ENCODE measurements at places on chromosomes 5 and 9.

DNA sequence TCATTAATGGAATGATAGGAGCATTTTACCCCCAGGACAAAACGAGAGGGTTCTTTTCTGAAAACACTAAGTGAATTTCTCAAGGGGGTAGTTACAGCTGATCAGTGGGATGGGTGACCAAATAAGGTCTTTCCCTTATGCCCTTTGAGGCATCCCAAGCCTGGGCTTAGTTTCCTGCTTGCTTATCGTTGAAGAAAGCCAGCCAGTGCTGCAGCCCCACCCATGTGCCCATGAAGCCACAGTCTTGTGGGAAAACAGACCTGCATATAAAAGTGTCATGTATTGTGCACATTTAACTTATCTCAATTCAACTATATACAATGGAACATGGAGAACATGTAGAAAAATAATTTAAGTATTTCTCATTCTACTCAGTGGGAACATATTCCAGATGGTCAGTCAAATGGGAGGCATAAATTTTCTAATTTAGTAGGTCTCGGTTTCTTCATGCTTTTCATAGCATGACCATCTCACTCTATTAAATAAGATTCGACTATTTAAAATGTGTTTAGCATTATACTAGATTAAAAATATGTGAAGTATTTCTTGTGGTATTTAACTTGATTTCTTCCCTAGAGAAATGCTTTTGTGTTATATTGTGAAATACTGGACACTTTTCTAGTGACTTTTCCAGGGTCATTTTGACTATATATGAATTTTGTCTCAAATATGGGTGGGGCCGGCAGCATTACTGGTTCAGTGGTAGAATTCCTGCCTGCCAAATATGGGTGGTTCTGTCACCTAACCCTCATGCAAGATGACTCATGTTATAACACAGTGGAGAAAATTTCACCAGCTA lies 189.7 kb upstream of the SGCD start:
- DNase-seq, result no peak

DNA sequence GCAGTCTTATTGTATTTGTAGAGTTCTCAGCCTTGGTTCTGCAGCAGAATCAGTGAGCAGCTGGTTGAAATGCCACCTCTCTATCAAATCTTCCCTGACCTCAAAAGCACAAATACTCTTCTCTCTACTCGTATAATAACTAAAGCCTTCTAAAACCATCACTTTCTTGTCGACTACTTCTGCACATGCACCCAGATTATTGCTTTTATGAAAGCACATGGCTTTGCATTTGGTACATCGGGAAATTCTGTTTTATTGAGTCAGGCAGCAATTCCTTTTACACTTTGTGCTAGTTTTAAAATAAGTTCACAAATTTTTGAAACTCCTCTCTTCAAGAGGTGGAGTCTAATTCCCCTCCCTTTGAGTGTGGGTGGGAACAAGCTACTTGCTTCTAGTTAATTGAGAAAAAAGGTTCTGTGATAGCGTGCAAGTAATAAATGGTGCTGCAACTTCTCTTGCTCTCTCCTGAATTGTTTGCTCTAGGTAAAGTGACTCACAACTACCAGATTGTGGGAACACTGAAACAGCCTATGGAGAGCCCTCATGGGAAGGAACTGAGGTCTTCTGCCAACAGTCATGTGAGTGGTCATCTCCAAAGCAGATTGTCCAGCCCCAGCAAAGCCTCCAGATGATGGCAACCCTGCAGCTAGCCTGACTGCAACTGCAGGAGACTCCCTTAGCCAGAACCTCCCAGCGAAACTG lies 66.0 kb upstream of the TAF1L start:
- no peak for DNase-seq

- no peak for DNase-seq
Observed at GRCh38 chr5:138869763-138870500, 5.2 kb downstream of the LRRTM2 start.

DNA sequence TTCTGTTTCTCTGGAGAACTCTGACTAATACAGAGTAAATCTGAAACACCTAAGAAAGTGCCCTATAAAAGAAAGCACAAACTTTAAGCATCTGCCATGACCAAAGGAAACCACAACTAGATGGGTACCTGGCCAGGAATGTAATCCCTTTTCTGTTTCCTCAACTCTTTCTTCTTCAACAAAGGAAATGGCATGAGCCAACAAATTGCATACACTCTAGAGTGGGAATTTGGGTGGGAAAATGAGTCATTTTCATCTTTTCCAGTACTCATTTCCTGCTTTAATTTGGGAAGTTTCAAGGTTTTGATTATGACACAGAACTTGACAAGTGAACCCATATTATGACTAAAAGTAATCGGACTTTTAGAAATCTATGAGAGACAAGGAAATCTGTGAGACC lies 349.2 kb upstream of the RORB start:
- no peak for DNase-seq

GRCh38 chr5:58849921-58850667 lies 267.2 kb downstream of the RAB3C start:
- no peak for DNase-seq

GRCh38 chr5:4880304-4880741 lies 259.8 kb upstream of the ADAMTS16 start:
- no peak for DNase-seq

- no peak for DNase-seq
Observed at GRCh38 chr5:168165221-168165914, 126.1 kb upstream of the WWC1 start.

DNA sequence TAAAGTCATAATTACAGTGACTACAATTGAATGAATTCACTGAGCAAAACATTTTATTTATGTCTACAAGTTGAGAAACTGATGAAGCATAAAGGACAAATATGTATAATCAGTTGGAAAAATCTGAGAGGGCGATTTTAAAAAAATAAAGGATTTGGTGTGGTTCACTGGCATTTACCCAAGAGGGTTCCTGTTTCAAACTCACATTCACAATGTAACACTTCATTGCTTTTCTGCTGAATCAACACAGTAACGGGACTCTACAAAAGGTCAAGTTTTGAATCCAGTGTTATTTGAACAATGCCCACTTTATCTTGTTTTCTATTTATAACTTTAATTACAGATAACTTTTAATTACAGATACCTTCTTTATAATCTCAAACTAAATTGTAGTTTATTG lies 138.6 kb downstream of the NUDT12 start:
- no peak for DNase-seq

DNA sequence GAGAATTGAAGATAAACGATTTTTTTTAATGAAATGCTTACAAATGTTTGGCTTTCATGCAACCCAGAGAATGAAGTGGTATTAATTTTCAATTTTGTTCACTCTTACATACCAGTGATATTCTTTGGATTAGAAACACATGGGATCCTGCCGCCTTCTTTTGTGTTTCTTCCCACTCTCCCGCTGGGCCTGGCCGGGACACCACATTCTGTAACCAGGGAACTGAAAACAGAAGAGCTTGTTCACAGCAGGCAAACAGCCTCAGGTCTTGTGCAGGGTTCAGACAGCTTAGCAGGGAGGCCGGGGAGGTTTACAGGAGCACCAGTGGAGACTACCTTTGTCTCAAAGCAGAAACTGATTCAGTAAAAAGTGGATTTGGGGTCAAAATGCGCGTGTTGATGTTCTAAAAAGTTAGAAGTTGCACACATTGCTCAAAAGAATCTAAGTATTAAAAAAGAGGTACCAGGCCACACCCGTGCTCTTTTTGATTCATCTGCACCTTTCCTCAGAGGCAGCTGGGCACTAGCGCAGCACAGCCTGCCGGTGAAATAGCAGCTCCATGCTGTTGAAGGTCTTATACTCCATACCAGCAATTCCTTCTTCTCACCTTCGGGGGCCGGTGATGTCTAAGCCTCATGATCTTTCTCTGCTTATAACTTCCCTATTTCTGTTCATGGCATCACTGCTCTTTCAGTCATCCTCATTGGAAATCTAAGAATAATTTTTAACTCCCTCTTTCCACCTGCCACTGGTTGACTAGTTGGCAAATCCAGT lies 67.1 kb downstream of the GRAMD2B start:
- no peak for DNase-seq

GRCh38 chr9:78357165-78357873 lies 60.4 kb downstream of the PSAT1 start:
- no peak for DNase-seq

GRCh38 chr9:130220352-130220751 lies 45.2 kb upstream of the HMCN2 start:
- DNase-seq, result no peak

- DNase-seq, result no peak
Observed at GRCh38 chr5:76670508-76670907, 45.4 kb upstream of the F2R start.

- no peak for DNase-seq
Observed at GRCh38 chr5:151174612-151175101, 17.1 kb upstream of the ANXA6 start.

DNA sequence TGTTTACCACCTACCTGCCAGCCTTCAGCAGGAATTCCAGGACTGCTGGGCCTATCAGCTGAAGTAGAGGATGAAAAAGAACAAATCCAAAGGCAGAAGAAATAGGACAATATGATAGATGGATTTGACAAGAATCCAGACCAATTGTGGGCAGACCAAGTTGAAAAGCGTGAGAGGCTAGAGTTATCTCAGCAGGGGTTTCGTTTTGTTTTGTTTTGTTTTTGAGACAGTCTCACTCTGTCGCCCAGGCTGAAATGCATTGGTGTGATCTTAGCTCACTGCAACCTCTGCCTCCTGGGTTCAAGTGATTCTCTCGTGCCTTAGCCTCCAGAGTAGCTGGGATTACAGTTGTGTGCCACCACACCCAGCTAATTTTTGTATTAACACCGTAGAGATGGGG lies 113.2 kb downstream of the PALM2AKAP2 start:
- DNase-seq, result no peak

GRCh38 chr9:137917116-137917515 lies 39.5 kb downstream of the CACNA1B start:
- DNase-seq, result no peak

DNA sequence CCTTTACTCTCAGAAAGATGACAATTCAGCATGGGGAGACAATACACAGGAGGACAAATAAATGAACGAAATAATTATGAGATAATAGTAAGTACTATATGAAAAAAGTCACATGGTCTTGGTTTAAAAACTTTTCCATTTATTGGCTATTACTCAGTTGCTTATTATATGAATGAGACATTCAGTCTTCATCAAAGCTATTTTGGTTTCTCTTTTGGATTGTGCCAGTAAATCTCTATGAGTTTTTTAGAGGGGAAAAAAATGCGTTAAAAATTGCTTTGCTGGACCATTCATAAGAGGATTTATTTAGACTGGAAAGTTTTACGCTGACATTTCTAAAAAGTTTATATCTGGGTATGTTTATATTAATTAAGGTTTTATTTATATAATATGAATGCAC lies 137.7 kb downstream of the AOPEP start:
- DNase-seq, result no peak

- DNase-seq, result no peak
Observed at GRCh38 chr9:94900222-94901018, 173.9 kb downstream of the AOPEP start.

- no peak for DNase-seq
Observed at GRCh38 chr5:168813184-168813968, 234.2 kb upstream of the PANK3 start.

- no peak for DNase-seq
Observed at GRCh38 chr5:94670726-94671125, 52.3 kb downstream of the SLF1 start.

DNA sequence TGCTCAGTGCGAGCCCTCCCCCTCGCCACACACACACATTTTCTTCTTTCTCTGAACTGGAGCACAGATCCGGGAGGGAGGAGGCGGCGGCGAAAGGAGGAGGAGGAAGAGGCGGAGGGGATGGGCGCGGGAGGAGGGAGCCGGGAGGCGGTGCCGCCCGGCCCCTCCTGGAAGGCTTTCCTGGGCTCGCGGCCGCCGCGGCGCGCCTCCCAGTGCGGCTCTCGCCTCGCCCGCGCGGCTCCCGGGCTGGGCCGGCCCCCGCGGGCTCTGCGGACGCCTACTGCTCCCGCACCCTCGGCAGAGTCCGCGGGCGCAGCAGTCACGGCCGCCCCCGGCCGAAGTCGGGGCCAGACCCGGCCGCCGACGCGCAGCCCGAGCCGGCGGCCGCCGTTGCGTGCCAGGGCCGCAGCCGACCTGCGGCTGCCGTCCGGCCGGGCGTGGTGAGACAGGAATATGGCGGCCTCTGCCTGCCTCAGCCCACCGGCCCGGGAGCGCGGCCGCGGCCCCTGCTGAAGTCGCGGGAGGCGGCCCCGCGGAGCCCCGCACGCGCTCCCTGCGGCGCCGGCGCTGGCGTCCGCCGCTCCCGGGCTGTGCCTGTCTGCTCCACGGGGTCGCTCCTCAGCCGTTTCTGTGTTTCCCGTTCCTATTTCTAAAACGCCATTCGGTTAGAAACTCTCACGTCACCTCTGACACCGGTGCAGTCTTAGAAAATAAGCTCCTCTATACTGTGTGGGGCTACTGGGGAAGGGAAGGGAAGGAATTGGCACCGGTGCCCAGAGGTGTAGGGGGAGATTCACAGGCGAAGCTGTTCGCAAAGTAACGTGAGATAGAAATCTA lies 500 bp upstream of the GNAQ start:
- peak; percentile 75 for DNase-seq

DNA sequence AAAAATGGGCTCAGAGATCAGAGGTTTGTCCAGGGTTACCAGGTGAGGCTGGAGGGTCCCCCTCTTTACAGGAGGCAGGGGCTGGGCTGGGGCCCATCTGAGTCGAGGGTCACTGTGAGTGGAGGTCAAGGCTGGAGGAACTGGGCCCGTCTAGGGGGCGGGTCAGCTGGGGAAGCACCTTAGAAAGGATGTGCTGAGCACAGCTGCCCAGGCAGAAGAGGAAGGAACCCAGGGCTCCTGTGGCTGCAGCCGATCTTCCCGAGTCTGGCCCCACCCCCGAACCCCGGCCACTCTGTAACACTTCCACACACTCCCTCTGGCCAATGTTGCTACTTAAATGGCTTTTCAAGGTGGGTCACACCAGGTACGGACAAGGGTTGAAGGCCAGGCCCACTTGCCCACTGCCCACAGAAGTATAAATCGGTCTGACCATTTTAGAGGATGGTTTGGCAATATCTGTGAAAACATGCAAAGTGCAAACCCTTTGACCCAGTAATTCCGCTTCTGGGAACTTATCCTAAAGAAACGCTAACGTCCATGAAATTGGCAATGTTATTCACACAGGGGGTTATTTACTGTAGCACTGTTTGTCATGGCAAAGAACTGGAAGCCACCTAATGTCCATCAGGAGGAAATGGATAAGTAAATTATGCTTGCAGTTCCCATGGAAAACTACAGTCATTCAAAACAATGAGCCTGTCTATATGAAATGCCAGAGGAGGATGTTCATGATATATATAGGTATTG lies 30.5 kb upstream of the EEIG1 start:
- no peak for DNase-seq

Data from CD4-positive, alpha-beta T cell treated with Interleukin-1 beta for 1 hour (primary cell).